ENCODE measurements at places on chromosomes 12 and 14.

DNA sequence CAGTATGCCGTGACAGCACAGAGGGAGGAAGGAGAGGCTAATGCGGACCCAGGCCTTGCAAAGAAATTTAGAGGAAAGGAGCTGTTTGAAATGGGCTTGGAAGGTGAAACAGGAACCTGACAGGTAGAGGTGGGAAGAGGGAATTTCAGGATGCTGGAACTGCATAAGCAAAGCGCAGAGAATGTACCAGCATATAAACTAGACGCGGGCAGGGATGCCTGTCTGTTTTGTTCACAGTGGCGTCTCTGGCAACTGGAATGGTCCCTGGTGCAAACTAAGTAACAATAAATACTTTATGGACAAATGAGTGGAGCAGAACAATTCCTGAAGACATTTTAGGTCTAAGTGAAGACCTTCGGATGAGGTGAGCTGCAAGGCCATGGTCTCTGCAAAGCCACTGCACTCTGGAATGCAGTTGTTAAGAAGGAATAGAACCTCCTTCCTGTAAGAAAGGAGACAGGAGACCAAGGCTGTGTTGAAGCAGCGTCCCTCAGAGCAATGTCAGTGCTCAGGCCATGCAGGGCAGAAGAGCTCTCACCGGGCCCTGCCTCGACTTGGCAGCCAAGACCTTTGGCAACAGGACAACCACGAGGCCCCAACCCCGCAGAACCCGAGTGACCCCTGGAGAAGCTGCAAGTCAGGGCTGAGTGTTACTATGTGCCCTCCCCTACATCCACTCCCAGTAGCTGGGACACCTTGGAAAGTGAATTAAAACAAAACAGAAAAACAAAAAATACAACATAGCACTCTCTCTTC lies 42.8 kb downstream of the PITPNM2 start:
- no peak for DNase-seq

GRCh38 chr12:24743941-24744793 lies 204.7 kb downstream of the BCAT1 start:
- no peak for DNase-seq

GRCh38 chr12:130166306-130166705 lies 4.0 kb downstream of the FZD10 start:
- DNase-seq: no peak

DNA sequence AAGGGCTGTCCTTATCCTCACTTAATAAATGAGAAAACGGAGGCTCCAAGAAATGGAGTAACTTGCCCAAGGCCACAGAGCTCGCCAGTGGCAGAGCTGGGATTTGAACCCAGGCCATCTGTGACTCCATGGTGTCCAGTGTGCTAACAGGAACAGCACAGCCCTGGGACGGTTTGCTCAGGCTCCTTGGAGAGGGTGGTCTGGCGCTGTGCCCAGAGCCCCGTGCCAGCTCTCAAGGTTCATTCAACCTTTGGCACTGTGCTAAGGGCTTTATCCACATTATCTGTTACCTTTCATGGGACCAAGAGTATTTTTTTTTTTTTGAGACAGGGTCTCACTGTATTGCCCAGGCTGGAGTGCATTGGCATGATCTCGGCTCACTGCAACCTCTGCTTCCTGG lies 8.1 kb downstream of the DAO start:
- DNase-seq: no peak

All from mucosa of gallbladder (tissue), 1 donor.